Left lung (tissue), 14 donors: ENCODE measurements at places on chromosomes 16 and 17. TPM values are rescaled to one million over a fixed set of nuclear protein-coding genes. Genes with fewer than 3 reads are reported as not detected.

- no peak for DNase-seq
Observed at GRCh38 chr17:12089809-12090384, 69.2 kb downstream of the MAP2K4 start.

DNA sequence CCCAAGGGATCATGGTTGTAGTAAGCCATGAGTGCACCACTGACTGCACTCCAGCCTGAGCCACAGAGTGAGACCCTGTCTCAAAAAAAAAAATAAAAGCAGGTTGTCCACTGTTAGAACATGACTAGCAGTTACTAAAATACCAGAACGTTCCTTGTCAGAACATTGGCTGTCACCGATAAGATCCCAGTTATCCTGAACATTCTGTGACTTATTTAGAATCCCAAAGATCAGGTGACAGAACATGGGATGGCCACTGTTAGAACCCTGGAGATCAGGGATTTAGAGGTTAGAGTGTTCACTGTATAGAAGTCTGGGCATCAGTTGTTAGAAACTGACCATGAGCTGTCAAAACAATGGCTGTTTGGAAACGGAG, 8.6 kb downstream of the CES4A start:
- no peak for DNase-seq

DNA sequence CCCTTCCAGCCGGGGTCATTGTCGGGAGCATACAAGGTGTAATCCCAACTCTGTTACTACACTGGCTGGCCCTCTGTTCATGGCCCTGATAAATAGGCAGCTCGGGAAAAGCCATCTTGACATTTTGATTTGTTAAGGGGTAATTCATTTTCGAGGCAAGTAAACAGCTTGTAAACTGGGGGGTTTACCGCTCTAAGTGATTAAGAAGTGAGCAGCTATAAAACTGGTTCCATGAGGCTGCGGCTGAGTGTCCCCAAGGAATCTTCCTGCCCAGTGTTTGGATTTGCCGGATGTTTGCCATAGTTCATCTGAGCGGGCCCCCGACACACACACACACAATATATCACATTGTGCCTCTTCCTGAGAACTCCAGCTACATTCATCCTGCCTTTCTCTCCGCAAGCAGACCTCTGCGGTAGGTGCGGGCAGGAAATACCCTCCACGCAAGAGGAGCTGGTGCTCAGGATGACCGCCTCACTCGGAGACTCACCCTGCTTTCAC, 92.2 kb downstream of the SOCS1 start:
- DNase-seq = no peak

C16orf86 gene
- 3.6 TPM for total RNA-seq

DNA sequence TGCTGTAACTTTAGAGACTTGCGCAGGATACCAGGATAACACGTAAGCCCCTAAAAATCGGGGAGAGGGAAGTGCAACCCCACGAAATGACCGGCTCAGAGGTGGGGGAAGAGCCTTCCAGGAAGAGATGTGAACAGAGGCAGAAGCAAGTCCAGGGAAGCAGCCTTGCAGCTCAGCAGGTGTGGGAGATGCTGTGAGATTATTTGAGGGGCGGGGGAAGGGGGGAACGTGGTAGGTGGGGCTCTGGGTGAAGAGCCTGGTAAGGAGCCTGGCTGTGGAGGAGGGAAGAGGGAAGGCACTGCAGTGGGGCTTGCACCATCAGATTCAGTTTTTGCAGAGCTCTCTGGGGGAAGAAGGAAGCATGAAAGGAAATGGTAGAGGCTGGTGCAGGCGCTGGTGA, 95.4 kb upstream of the CACNG5 start:
- DNase-seq = no peak

- peak; percentile 16 for DNase-seq
Observed at GRCh38 chr16:13909872-13910303, 10.1 kb upstream of the ERCC4 start.

P2RX5 gene
- total RNA-seq = 2.1 TPM

DNA sequence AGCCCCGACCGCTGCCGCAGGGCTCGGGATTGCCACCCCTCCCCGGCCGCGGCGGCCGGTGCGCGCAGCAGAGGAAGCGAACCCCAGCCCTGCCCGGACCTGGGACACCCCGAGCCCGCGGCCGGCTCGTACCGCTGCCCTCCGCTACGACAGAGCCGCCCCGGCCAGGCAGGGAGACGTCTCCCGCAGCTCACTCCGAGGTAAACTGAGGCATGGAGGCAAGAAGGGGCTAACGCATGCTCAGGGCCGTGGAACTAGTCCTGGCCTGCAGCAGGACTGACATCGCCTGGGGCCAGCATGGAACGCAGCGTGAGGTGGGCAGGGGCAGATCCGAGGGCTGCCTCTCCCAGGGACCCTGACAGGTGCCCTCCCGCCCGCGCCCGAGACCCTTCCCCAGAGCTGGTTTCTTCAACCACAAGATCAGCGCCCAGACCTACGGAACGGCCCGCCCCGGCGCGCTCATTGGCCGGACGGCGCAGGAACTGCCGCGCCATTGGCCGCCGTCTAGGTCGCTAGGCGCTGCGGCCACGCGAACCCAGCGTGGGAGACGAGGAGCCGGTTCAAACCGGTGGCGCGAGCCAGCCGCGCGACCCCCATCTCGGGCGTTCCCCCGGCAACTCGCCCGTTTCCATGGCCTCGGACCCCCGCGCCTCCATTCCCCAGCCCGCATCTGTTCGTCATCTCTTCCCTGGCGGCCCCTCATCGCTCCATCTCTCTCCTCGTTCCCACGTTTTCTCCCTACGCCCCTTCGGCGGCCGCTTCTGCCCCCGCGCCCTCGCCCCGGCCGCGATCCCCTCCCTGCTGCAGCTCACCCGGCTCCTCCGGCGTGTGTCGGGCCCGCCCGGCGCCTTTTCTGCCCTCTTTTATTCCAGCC, at the start of gene SLC43A2:
Gene SLC43A2, minus strand, starts transcription at position 853 of the 874 bp plus-strand sequence. CDS start 960 bp downstream, outside the sequence.
- DNase-seq = peak; percentile 81

PRR35 gene
- not detected for total RNA-seq
